Renal pelvis (tissue), 12 donors: ENCODE measurements at places on chromosomes 7 and 10. TPM values are rescaled to one million over a fixed set of nuclear protein-coding genes. Genes with fewer than 3 reads are reported as not detected.

Gene ZNF485
- 5.8 TPM for polyA plus RNA-seq

Gene STOX1
- polyA plus RNA-seq, result 9.5 TPM

GRCh38 chr10:122044045-122044661 lies 55.2 kb downstream of the TACC2 start:
- peak; percentile 80 for DNase-seq

GRCh38 chr10:1100691-1101368 lies 44.6 kb downstream of the WDR37 start:
- no peak for DNase-seq

GRCh38 chr7:92740700-92741126 lies 95.7 kb downstream of the CDK6 start:
- no peak for DNase-seq

GRCh38 chr10:116353817-116354216 lies 29.6 kb downstream of the CCDC172 start:
- no peak for DNase-seq

DNA sequence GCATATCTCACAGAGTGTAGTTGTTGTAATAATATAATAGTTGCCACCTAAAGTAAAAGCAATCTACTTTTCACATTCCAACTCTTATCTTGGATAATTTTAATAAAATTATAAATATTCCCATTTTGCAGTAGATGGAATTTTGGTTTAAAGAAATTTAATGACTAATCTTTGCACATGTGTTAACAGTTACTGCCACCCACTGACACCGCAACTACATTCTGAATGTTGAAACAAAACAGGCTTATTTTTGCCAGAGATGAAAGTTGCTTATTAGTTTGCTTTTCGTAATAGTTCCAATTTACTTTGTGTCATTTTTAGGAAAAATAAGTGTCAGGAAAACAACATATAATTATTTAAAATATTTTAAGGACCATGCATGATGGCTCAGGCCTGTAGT lies 557.5 kb upstream of the PCDH15 start:
- no peak for DNase-seq

GRCh38 chr7:98868450-98868849 lies 1.4 kb downstream of the TMEM130 start:
- DNase-seq, result no peak
